ENCODE measurements at places on chromosomes 7 and 10.

DNA sequence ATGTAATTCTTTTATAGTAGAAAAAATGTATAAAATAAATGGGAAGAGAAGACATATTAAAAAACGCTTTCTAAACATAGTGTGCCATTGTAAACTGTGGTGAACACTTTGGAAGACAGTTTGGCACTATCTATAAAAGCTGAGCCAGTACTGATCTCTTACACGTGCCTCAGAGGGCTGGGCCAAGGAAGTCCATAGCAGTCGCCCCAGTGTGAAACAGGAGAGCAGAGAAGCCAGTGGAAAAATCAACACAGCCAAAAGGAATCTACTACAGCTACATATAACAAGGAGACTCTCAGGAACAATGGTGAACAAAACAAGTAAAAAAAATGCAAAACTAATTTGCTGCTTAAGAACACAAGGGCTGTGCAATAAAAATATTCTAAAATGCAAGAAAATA, 20.6 kb downstream of the SEPHS1 start:
- no peak for DNase-seq

GRCh38 chr7:5692845-5693278, 88.6 kb downstream of the RNF216 start:
- no peak for DNase-seq

DNA sequence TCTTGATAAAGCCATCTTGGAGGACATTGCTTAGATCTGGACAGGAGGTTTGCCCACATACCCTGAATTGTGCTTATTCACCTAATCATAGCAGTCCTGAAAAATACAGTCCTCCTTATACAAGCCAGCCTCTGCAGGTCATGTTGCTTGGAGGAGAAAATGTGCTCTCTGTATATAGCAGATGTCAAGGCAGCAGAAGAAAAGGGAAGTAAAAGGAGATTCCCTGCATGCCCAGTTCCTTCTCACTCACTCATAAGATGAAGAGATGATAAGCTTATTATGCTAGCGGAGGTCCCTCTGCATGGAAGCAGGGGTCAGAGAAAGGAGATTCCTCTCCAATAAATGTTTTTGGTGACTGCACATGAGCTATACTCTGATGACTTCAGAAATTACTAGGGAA, 458.8 kb upstream of the ZMIZ1 start:
- DNase-seq = no peak

DNA sequence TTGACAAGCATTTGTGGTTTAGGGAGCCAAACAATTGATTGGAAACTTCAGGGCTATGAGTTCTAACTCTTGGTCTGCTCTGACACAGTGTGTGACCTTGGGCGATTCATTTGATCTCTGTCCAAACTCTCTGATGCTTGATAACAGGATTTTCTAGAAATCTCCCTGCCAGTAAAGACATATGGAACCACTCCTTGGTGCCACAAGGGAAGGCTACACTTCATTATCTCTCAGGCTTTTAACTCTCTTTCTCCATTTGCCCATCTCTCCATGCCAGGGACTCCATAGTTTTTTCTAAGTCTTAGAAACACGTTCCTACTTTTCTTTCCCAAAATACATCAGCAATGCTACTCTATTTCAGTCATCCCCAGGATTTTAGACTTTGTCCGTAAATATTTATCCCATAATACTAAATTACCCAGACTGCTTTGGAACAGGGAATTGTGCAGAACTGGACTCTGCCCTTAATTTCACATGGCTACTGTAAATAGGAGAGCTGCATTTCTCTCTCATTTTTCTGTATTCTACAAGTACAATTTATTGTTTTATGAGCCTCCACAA, 488.2 kb downstream of the SUGCT start:
- DNase-seq = no peak

DNA sequence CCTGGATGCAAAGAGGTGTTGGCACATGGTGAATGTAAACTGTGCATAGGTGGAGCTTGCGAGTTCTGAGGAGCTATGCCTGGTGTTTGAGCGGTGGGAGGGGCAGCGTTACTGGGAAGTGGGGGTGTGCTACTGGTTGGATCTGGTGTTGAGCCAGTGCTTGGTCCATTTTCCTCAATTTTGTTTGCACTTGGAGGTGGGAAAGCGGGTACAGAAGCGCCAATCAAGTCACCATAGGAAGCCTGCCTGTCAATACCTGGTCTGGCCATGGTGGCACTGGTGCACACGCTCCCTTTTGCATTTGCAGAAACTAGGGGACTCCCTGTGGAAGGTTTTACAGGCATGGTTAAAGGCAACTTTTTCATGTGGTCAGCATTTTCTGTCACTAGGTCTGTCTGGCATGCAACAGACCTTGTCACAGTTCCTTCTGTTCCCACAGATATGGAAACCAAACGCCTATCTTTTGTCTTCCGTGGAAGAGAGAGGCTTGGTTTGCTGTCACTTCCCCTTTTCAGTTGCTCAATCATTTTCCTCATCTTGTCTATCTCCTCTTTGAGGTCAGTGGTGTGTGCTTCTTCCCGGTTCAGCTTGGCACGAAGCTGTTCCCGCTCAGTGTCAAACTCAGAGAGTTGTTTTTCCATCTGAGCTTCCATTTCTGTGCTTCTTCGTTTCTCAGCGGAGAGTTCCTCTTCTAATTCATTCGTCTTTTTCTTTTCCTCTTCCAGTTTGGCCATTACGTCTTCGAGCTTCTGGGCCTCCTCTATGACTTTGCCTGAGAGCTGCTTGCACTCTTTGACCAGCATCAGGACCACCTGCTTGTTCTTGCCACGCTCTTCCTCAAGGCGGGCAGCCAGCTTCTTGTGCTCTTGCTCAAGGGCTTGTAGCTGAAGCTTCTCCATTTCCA, 81.1 kb downstream of the CTTNBP2 start:
- DNase-seq = no peak

- DNase-seq = no peak
These were observed 234.6 kb upstream of the CXCL12 start for GRCh38 chr10:44619521-44619920.

GRCh38 chr10:26681076-26681475, 16.4 kb upstream of the PDSS1 start:
- no peak for DNase-seq

GRCh38 chr7:90830308-90830707, 234.2 kb downstream of the CDK14 start:
- DNase-seq = no peak

DNA sequence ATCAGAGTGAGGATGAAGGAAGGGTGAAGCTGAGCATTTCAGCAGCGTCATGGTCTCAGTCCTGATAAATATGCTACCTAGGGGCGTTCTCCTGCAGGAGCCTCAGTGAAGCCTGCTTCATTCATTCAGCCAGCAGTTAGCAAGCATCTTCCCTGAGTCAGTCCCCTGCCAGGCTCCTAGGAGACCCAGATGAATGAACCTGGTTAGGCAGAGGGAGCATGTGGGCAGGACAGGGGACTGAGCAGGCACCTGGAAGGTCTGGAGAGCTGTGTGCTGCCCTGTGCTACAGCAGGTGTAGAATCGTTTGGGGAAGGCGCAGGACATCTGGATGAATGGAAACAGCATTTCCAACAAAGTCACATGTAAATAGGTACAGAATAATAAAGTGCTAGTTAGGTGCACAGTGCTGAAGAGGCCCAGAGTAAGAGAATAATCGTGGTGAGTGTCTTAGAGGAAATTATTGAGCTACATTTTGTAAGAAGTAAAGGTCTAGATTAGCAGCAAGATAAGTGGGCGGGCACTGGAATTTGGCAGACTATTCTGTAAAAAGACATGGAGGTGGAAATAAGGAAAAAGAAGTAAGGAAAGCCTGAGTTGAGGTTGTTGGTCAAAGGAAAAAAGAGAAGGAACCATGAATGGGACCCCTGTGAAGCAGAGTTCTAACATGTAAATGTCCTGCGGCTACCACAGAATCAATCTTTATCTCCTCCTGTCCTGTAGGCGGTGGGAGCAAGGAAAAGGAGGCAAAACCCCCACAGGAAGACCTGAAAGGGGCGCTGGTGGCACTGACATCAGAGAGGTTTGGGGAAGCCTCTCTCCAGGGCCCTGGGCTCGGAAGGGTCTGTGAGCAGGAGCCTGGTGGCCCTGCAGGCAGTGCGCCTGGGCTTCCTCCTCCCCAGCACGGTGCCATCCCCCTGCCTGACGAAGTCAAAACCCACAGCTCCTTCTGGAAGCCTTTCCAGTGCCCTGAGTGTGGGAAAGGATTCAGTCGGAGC, 12.0 kb downstream of the ZSCAN25 start:
- DNase-seq = no peak

DNA sequence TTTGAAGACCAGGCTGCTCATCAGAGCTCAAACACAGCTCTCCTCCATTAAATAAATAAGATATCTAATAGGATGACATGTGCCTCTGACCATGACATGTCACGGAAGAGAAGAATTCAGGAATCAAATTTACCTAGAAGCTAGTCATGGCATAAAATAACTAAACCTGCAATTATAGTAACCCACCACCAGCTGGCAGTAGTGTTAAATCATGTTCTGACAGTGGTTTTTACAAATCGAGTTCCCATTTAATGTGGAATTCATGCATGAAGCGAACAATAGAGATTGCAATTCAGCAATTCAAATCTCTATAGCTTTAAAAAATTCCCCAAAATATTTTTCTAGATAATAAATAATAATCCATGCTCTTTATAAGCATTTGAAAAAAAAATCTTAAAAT, 74.6 kb upstream of the IKZF1 start:
- DNase-seq = no peak

DNA sequence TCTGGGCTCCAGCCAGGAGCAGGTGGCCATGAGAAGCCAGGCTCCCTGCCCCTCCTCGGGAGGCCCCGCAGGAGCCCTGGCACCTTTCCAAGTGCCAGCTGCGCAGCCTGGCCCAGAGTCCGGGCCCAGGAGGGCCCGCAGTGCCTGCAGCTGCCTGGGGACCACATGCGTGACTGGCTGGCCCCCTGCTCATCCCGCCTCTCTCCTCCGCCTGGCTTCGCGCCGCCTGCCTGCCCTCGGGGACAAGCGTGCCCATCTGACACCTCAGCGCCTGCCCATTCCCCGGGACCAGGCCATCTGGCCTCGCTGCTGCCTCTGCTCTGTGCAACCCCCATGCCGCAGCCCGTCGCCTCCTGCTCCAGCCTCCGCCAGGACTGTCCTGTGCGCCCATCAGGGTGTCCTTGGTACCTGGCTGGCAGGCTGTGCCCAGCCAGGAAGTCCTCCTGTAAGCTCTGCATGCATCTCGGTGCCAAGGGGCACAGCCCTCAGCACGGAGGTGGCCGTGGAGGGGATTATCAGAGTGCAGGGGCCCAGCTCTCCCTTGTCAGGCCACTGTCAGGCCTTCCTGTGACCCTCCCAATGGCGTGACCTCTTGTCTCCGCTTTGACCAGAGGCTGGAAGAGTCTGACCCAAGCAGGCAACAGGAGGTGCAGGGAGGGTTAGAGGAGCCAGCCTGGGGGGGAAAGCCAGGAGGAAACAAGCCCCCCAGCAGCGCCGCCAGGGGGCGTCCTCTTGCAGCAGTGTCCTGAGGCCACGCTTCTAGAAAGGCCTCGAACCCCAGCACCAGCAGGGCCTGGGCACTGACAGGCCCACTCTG, 50.5 kb downstream of the TMEM209 start:
- DNase-seq = no peak

- DNase-seq = no peak
These were observed 42.2 kb downstream of the BMPR1A start for GRCh38 chr10:86798611-86799010.

- DNase-seq = no peak
These were observed 352.5 kb upstream of the MGMT start for GRCh38 chr10:129114588-129114987.

GRCh38 chr7:112204499-112205342, 1.5 kb downstream of the DOCK4 start:
- DNase-seq = no peak

DNA sequence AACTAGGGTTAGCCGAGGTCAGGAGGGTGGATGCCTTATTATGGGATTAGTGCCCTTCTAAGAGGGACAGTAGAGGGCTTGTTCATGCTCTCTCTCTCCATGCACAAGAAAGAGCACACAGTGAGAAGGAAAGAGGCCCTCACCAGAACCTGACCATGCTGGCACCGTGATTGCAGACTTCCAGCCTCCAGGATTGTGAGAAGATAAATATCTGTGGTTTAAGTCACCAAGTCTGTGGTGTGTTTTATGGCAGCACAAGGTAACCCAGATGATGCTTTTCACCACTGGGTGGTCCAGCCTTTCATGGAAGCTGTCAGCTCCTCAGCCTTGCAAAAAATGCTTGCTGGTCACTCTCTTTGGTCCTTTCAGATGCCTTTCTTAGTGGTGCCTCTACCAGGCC, 175.9 kb downstream of the ANKRD30A start:
- DNase-seq = no peak

- DNase-seq = no peak
These were observed 33.3 kb downstream of the GET4 start for GRCh38 chr7:909358-910329.

DNA sequence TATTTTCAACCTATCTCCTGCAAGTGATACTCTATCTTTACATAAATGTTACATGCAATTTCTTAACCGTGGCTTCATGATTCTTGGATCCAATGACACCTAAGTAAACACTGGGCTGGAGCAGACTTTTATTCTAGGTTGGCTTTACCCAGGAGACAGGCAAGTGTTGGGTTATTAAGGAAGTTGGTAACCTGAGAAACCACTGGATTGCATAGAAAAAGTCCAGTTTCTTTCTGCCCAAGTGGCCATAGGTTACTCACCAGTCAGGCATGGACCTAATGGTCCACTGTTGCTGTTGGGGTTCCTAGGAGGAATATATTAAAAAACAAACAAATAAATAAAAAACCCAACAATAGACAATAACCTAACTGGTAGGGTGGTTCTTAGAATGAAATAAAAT, 112.8 kb downstream of the SEMA3D start:
- DNase-seq = no peak

- no peak for DNase-seq
These were observed 183.9 kb downstream of the THSD7A start for GRCh38 chr7:11648101-11648500.

DNA sequence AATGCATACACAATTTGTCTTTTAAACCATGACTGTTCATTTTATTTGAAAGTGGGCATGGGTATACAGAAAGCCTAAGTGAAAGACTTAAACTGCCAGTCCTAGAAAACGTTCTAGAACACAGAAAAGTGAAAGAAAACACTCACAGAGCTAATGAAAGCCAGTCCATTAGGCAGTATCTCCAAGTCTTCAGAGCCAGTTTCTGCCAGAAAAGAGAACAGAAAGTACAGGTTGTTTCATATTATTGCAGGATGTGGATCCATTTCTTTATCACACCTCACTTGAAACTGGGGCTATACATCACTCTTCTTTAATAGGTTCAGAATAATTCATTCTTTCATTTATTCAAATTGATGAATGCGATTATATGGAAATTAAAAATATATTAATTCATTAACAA, 7.7 kb downstream of the PON1 start:
- DNase-seq = no peak

GRCh38 chr10:72906446-72906845, 12.9 kb downstream of the OIT3 start:
- no peak for DNase-seq

DNA sequence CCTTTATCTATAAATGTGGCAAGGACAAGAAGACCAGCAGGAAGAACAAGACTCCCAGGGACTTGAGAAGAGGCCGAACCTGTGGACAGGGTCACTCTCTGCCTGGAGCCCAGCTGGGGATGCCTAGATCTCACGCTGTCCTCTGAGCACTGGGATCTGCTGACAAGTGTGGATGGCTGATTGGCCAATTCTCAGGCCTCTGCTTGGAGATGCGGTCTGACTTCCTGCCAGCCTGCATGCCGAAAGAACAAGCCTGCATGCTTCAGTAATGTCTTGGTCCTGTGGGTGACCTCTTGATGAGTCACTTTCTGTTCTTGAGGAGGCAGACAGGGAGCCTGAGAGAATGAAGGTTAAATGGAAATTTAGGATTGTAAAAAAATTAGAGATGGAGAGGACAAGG, 84.7 kb downstream of the TMEM178B start:
- DNase-seq = peak; percentile 92

Data from smooth muscle cell of the brain vasculature (primary cell).